Stimulated activated CD4-positive, alpha-beta T cell treated with anti-CD3 and anti-CD28 coated beads, Interleukin-4, amount 100 ng/mL, for 1 hour (primary cell): ENCODE measurements at places on chromosomes 7 and 10.

- no peak for DNase-seq
Observed at GRCh38 chr7:94367949-94368348, 26.7 kb upstream of the COL1A2 start.

GRCh38 chr7:1992554-1992953 is 240.2 kb downstream of the MAD1L1 start:
- DNase-seq, result no peak

GRCh38 chr7:121561717-121562116 is 165.6 kb upstream of the FAM3C start:
- no peak for DNase-seq

GRCh38 chr7:29277436-29278215 is 83.1 kb downstream of the CHN2 start:
- no peak for DNase-seq

DNA sequence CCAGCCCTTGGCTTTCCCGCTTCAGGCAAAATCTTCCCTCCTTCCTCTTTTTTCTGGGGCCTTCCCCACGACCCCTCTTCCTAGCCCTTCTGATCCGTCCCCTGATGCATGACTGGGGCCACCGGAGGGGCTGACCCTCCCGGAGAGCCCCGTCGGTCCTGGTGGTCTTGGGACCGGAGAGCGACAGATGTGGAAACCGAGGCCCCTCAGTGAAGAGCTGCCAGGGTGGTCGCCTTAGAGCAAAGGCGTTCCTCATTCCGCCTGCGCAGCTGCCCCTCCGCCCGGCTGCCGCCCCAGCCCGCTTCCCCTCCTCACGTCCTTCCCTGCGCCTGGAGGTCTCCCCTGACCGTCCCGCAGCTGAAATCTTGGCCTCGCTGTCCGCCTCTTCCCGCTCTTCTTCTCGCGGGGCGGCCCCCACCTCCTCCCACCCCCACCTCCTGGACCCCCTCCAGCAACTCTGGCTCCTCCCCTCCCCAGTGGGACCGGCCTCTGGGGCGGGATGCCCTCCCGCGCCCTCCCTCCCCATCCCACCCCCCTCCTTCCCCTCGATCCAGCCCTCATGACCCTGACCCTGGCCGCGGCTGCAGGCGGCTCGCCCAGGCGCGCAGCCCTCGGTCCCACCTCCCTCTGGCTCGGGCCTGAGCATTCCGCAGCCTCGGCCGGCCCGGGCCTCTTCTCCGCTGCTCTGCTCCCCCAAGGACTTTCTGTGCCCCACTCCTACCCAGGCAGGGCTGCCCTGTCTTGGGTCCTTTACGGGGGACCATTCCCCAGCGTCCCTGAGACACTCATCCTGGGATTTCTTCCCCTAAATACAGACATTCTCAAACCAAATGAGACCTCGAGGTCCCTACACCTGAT is at the start of gene RARRES2:
Gene RARRES2, minus strand, starts transcription at position 367 of the 858 bp plus-strand sequence. CDS start 1,020 bp downstream, outside the sequence.
- no peak for DNase-seq

DNA sequence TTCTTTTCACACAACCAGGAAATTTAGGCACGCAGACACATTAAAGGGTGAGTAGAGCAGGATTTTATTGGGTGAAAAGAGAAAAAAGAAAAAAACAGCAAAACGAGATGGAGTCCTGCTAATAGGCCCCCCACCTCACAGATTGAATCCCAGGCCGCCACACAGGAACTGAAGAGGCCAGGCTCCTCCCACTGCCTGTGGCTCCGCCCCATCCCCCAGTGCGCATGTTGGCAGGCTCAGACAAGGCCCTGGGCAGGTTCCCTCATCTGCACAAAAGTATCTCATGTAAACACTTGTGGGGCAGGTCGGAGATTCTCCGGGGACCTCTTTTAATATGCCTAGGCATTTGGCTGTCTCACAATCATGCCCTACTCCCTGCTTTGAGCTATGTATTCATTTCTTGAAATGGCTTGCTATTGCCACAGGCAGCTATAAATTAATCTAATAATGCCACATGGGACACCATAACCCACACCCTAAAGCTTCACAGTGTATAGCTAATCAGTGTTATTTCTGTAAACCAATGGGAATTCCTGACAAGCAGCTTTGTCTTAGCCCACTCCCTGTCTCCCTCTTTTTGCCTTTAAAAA is 76.2 kb upstream of the KIF5B start:
- DNase-seq, result no peak

DNA sequence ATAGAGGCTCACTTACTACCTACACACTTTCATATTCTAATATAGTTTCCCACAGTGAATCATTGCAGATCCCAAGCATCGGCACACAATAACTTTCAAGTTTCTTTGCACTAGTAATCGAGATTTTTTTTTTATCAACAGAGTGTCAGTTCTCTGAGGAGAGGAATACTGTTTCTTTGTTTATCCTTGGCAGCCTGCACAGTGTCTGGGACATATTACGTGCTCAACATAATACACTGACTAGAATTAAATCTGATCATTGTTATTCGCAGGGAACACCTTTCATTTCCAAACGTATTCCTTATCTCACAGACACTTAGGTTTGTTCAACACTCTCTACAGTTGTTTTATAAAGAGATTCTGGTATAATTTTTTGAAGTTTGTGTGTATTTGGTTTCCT is 95.3 kb downstream of the CACNA2D1 start:
- DNase-seq, result no peak

DNA sequence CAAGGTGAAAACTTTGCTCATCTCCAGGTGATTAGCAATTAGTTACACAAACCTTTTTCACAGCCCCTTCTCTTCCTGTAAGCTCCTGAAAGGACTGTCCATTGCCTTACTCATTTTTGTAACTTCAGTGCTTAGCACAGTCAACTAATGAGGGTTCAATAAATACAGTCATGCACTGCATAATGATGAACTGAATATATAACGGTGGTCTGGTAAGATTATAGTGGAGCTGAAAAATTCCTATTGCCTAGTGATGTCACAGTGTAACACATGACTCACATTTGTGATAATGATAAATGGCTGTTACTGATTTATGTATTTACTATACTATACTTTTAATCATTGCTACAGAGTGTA is 12.9 kb upstream of the FAM133B start:
- no peak for DNase-seq

DNA sequence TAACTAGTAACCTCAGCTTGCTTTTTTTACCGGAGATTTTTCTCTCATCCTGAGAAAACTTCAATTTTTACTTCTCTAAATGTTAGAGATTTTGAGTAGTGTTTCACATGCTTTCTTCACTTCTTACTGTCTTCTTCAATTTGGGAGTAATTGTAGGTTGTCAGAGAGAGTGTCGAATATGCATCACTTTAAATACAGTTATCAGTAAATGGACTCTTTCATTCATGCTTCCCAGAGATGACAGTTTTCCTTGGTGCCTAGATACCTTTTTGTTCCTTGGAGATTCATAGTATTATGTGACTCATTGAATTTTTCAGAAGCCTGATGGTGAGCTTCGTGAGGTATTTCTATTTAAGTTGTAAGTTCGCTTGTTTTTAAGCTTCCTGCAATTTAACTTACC is 169.7 kb downstream of the ADK start:
- no peak for DNase-seq

- peak; percentile 95 for DNase-seq
Observed at GRCh38 chr10:133394064-133394663, at the start of gene MTG1. TSS of gene MTG1 (plus strand) at chr10:133394157. CDS start at chr10:133394221, 64 bp downstream.

DNA sequence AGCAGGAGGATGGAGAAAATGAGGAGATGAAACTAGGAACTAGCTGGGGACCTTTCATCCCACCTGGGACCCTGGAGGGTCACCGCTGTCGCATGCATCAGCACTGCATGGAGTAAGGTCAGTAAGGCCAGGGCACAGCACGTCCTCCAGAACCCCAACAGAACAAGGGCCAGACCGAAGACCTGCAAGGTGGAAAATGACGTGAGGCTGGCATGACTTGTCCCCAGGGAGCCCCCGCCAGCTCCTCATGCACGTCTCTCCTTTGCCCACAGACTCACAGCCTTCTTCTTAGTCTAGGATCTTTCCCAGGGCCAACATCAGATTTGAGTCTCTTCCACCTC is 4.7 kb downstream of the ZNF488 start:
- DNase-seq, result no peak

DNA sequence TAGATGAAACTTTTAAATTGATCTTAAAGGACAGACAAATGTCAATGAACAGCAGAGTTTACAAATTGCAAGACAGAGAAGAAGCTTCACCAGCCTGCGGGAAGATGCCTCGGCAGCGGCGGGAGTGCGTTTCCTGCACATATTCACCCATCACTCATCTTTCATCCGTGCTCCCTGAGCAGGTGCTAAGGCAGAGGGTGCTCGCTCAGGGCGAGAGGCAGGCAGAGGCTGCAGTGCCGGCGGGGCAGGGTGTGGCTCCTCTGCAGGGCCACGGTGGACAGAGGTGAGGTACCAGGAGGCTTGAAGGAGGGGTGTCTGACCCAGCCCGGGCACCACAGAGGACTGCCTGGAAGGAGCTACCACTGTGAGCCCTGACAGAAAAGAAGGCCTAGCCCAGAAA is 155.2 kb upstream of the PPP2R2D start:
- no peak for DNase-seq

- DNase-seq, result no peak
Observed at GRCh38 chr10:78719276-78719675, 349.5 kb upstream of the ZMIZ1 start.

DNA sequence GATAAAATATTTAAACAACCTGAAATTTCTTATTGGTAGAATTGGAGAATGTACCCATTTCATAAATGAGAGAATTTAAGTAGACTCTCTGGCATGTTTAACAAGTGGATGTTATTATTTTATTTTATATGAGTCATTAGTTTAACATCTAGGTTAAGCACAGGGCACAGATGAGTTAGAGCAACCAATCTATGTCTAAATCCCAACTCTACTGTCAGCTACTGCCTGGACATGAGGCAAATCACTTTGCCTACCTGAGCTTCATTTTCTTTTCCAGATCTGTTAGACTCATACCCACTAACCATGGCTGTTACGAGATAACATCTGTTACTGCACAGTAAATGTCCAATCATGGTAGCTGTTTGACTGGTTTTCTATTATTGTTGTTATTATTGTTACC is 251.1 kb downstream of the INHBA start:
- no peak for DNase-seq

- peak; percentile 63 for DNase-seq
Observed at GRCh38 chr7:157432957-157433576, 96.3 kb downstream of the DNAJB6 start.

GRCh38 chr7:122702872-122703510 is at the start of gene RNF148:
TSS of gene RNF148 (minus strand) at chr7:122702922. CDS start at chr7:122702750, 172 bp downstream.
- no peak for DNase-seq

DNA sequence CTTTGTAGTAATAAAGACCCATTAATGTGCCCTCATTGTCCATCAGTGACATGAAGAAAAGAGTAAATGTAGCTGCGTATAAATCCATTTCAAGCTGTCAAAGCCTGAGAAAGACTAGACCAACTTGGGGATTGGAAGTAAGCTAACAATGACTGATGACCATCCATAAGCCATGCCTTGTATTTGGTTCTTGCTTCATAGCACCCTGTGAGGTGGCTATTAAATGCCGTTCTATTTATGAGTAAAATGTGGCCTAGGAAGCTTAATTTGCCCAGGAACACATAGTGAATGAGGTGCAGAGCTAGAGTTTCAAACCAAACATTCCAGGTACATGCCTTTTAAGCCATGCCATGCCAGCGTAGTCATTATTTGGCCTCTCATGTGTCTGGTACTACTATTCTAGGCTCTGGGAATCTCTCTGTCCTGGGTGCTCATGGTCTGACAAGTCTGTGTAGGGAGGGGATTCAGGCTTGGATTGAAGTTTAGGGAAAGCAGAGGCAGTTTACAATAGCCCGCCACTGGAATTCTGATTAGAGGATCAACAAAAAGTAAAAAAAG is 92.1 kb downstream of the ZNF277 start:
- DNase-seq, result no peak

- no peak for DNase-seq
Observed at GRCh38 chr10:100265821-100266485, 1.5 kb downstream of the CWF19L1 start.

- DNase-seq, result no peak
Observed at GRCh38 chr10:1249142-1249920, 193.1 kb downstream of the WDR37 start.

DNA sequence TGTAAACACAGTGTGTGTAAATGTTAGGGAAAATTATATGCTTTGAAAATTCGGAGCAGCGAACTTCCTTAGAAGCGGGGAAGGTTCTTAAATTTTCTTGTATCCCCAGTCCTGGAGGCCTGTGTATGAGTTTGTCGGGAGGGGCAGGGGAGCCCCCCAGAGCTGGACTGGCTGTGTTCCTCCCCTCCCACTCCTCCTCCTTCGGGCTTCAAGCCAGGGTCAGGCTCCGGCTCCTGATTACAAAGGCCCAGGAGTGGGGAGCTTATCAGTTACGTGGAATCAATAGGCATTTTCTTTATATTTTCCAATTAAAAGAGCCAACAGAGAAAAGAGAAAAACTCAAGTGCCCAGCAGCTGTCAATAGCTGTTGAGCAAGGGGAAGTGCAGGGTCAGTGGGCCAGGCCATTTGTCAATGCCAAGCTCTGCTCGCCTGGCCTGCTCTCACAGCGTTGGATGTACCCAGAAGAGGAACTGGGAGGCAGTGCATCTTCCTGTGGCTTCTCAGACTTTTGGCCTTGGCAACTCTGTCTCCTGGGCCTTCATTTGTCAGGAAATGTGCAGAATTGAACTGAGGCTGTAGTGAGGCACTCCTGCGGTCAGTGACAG is 156.9 kb upstream of the PCBD1 start:
- DNase-seq, result no peak
